ENCODE measurements at places on chromosomes 5 and 9. TPM values are rescaled to one million over a fixed set of nuclear protein-coding genes. Genes with fewer than 3 reads are reported as not detected.

Gene HARS2
- 28.9 TPM for total RNA-seq

DNA sequence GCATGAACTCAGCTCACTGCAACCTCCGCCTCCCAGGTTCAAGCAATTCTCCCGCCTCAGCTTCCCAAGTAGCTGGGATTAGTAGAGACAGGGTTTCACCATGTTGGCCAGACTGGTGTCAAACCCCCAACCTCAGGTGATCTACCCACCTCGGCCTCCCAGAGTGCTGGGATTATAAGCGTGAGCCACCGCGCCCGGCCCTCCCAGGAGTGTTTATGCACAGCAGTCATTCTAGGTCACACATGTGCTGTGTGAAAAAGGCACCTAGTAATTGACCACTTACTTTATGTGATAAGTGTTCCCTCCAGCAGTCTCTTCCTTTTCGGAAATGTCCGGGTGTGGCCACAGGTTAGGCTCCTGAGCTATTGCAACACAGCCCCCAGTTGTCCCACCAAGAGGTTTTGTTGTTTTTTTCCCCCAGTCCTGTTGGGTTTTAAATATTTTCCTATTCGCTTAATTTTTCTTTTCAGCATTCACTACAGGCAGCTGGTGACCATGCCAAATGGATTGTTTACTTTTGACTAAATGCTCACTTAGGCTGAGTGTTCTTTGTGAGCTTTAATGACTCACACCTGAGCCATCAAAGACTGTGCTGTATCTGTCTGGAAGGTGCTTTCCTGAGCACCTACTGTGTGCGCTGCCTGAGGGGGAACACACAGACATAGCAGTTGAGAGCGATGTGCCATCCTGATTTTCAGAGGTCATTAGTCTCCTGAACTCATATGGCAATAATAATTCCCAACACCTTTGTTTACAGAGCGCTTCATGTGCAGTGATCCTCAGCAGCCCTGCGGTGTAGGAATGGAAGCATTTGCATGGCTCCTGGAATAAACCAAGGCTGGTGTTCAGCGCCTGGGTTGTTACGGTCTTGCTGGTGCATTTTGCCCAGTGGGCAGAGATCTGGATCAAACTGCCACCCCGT, 94.3 kb downstream of the MVB12B start:
- DNase-seq = no peak

- no peak for DNase-seq
Measured at GRCh38 chr5:17151686-17152085, 65.7 kb upstream of the BASP1 start.

Gene NRG2
- total RNA-seq = 0.52 TPM

Data from mucosa of descending colon (tissue), 3 donors.